ENCODE measurements at places on chromosomes 5 and 9. TPM values are rescaled to one million over a fixed set of nuclear protein-coding genes. Genes with fewer than 3 reads are reported as not detected.

Gene PCA3
- total RNA-seq = not detected

Gene HINT2
- 33.3 TPM for total RNA-seq

DNA sequence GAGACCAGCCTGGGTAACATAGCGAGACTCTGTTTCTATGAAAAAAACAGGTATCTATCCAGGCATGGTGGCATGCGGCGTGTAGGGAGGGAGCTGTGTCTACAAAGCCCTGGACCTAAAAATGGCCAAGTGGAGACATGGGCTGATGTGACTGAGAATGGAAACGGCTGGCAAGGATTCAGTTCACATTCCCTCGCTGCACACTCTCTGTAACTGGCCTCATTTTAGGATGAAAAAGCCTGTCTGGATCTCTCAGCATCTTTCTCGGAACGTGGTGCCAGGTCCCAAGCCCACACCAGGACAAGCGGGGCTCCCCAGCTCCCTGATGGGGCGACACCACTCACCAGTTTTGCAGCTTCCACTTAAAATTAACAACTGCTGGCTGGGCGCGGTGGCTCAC lies 13.4 kb downstream of the EXD3 start:
- no peak for DNase-seq
- peaks cover 32% of the 10 kb centered on the region for H3K4me1 ChIP-seq
- no peaks in the 10 kb centered on the region for H3K27me3 ChIP-seq
- peak overlapping the region; percentile 66 for H3K27ac ChIP-seq
- no peaks in the 10 kb centered on the region for H3K36me3 ChIP-seq

Gene LCN9
- total RNA-seq = not detected

GRCh38 chr9:34047864-34048726 lies 592 bp downstream of the UBAP2 start:
- peaks cover 28% of the 10 kb centered on the region for H3K4me1 ChIP-seq
- peak overlapping the region; percentile 84 for H3K27ac ChIP-seq
- no peaks in the 10 kb centered on the region for H3K36me3 ChIP-seq
- DNase-seq = peak; percentile 46
- H3K27me3 ChIP-seq = no peaks in the 10 kb centered on the region

Gene MOB3B
- total RNA-seq = 6.0 TPM

Gene CKMT2
- 3.9 TPM for total RNA-seq

Gene ROPN1L
- total RNA-seq = 1.3 TPM

GRCh38 chr5:176938472-176938871 lies 39.3 kb upstream of the HK3 start:
- no peaks in the 10 kb centered on the region for H3K27me3 ChIP-seq
- H3K36me3 ChIP-seq = peaks cover 9% of the 10 kb centered on the region
- no peak overlapping the region for H3K4me3 ChIP-seq
- DNase-seq = no peak
- H3K4me1 ChIP-seq = peaks cover 6% of the 10 kb centered on the region
